ENCODE measurements at places on chromosomes 5 and 9.

GRCh38 chr5:168800701-168801100 lies 221.5 kb upstream of the PANK3 start:
- no peak for DNase-seq

DNA sequence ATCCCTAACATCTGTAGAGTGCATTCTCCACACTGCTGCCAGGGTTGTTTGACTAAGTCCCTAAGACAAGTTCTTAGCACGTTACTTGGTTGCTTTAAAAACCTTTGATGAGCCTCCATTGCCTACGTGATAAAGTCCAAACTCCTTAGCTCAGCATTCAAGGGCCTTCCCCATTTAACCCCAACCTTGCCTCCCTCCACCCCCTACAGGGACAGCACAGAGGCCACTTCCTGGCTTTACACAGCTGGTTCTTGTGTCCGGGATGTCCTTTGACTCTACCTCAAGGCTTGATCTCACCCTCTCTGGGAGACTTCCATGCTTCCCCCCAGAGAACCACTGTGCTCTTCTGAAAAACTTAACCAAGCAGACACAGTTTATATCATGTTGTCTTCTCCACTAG lies 29.4 kb downstream of the FAM240B start:
- no peak for DNase-seq

- DNase-seq, result no peak
Measured at GRCh38 chr9:70080481-70081119, 37.0 kb downstream of the MAMDC2 start.

- DNase-seq, result no peak
Measured at GRCh38 chr5:144318011-144318410, 147.3 kb downstream of the KCTD16 start.

DNA sequence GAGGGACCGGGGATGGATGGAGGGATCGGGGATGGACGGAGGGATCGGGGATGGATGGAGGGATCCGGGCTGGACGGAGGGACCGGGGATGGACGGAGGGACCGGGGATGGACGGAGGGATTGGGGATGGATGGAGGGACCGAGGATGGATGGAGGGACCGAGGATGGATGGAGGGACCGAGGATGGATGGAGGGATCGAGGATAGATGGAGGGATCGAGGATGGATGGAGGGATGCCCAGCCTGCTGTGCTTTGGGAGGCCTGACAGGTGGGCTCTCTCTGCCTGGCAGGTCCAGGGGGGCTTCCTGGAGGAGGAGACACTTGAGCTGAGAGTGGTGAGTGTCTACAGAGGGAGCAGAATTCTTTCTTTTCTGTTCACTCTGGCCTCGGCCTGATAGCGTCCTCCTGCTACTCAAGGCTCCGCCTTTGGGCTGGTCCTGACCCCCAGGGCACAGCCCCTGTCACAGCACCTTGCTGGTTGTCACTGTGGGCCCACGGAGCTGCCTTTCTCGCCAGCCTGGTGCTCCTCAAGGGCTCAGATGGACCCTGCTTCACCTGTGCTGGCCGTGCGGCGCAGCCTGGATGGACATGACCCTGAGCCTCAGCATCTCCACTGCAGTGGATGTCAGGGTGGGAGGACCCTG lies 42.2 kb upstream of the RNF130 start:
- DNase-seq, result no peak

DNA sequence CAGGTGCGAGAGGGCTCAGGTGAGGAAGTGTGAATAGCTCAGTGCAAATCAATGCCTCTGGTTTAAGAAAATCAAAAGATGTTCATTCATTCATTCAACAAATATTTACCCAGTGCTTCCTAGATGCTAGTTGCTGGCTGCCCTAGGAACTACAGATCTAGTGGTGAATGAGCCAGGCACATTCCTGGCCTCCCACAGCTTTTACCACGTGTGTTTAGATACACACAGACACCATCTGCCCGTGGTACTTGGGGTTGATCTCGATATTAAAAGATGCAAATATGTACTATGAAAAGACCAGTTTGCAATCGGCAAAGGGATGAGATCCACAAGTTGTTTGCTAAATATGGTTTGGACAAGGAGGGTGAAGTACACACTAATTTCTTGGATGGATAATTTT lies 78.2 kb downstream of the GTF3C4 start:
- DNase-seq, result no peak

DNA sequence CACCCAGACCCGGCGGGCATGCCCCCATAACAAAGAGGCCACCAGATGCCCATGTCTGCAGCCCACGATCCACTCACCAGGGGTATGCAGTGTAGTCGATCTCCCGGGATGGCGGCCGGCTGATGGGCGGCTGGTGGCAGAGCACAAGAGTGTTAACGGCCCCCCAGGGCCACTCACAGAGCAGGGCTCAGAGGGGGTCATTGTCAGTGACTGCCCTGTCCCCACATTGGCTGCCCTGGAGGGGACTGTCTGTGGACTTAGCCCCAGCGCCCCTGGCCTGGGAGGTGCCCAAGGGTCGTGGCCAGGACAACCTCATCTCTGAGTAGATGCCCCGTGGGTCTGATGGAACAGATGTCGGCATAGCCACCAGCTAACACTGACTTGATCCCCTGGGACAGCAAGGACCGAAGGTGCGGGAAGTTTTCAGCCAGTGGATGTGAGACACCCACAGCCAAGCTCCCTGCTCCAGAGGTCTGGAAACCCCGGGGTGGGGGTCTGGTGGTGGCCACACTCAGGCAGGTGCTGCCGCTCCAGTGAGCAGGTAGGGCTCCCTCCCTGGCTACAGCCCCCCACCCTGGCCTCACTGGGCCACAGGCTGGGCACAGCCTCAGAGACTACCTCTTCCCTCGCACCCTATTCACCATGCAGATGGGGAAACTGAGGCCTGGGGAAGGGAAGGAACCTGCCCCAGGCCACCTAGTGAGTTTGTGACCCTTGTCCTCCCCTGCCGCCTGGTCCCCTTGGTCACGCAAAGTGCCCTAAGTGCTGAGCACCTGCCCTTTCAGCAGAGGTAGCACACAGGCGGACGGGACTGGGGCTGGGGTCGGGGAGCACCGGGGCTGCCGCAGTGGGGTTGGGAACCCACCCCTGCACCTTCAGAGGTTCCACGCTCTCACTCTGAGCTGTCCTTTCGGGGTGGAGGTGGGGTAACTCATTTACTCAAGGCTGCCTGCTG lies 38.1 kb upstream of the SARDH start:
- no peak for DNase-seq

DNA sequence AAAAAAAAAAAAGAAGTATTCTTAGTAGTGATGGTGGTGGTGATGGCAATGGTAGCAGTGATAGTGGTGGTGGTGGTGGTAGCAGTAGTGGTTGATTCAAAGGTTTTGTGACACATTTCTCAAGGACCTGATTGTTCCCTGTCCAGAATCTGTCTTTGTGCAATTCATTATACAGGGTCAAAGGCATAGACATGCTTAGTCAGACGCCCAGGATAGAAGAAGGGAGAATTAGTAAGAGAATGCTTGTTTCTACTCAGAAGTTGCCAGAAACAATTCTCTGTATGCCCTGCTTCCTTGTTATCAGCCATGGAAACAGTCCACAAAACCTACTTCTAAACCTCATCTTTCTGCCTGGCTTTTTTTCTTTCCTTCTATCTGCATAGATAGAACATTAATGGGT lies 89.4 kb downstream of the SLC44A1 start:
- DNase-seq, result no peak

DNA sequence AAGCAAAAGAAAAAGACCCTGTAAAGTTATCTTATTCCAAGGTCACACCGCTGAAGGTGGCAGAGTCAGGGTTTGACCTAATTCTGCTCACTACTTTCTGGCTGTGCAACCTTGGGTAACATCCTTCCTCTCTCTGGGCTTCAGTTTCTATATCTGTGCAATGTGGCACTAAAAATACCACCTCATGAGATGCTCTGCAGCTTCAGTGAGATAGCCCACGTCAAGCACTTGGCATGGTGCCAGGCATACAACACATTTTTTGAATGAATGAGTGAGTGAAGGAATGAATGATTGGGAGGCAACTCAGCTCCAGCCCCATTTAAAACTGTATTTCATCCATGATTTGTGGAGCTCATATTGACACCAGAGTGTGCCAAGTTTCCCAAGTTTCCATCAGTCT lies 62.3 kb downstream of the FOXI1 start:
- DNase-seq, result no peak

DNA sequence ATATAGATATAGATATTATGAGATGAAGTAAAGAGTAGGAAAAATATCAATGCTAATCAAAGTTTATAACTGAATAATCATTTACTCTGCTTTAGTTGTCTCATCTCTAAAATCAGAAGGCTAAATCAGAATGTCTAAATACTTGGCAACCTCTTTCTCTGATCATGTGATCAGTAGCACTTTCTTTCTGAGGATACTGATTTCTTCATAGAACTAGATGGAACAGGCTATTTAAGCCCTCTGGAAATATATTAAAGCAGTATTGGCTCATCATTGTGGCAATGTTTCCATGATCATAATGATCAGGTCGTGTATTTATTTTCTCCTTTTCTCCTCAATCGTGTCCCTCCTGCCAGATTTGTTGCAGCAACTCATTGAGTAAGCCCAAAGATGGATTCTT lies 109.7 kb downstream of the KCNN2 start:
- no peak for DNase-seq

DNA sequence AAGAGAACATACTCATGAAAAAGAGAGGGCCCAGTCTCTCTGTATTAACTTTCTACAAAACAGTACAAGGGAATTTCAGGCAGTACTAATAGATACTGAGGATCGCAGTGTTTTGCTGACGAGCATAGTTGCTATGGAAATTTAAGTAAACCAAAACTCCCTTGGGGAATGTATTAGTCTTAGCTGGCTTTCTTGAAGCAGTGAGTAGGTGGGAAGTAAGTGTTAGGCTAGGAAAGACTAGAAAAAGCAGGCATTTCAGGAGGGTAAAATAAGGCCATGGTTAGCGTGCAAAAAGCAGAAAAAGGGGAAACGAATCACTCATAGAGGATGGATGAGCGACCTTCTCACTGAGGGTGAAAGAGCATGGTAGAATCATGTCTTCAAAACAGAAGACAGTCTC lies 84.3 kb upstream of the ACTBL2 start:
- no peak for DNase-seq

- DNase-seq, result no peak
Measured at GRCh38 chr9:126612813-126613641, 701 bp upstream of the LMX1B start.

DNA sequence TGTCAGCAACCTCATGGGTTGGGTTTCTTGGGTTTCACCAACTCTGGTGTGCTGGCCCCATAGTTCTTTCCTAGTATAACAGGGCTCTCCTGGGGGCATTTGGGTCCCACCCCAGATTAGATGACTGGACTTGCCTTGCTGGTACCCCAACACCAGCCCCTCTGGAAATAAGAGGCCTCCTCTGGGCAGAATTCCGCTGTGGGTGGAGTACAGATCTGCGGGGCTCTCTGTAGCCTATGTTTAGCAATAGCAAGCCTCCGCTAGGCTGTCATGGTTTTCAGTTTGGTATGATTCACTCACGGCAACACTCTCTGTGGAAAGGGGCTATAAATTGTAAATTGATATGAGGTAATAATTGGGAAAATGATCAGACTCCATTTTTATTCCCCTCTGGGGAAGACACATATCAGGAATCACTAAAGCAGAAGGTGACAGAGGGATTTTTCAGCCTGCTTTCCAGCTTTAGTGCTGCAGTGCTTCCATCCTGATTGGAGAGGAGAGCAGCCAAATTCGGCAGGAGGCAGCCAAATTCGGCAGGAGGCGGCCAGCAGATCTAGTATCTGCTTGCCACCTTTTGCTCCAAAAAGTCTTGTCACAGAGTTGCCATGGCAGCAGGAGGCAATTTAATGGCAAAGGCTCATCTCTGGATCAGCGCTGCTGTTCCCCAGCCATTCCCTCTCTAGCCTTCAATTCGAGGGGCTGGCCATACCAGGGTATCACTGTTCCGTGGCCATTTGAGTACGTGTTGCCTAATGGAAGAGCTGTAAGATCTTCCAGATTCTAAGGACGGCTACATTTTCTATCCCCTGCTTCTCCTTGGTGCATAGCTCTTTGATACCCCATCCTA lies 84.6 kb downstream of the SLC44A1 start:
- no peak for DNase-seq

- peak; percentile 55 for DNase-seq
Measured at GRCh38 chr5:98768160-98768959, 5.1 kb upstream of the RGMB start.
